IPS DF 6.9 (cell line): ENCODE measurements at places on chromosomes 7 and 10.
A peak's percentile ranks its signal among the peaks of the same experiment; 100 is the strongest.

DNA sequence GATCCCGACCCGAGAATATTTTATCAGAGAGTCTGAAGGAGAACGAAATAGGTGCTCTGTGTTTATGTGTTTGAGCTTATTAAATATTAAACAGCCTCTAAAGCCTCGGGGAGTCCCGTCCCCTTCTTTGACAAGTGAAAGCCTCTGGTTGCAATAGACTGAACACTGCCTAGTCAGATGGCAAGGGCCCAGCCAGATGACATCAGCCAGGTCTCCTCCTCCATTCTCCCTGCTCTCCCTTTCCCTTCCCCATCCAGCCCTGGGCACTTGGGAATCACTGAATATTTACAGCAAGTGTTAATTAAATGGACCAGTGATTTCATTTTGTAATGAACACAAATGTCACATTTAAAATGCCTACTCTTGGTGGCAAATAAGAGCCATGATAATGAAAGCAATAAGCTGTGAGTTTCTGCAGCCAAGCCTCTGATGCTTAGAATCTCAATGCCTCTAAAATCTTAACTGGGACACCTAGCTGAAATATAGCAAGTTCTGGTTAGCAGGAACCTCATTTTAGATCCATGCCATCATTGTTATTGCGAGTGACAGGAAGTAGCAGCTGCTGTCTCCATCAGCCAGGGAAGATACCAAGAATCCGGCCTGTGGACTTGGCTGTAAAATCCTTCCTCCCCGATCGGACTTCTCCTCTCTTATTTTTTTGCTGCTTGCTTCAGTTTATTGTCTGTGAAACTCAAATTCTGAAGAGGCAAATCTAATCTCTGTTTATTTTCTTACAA, 202.1 kb downstream of the PRPF18 start:
- no peak for DNase-seq

DNA sequence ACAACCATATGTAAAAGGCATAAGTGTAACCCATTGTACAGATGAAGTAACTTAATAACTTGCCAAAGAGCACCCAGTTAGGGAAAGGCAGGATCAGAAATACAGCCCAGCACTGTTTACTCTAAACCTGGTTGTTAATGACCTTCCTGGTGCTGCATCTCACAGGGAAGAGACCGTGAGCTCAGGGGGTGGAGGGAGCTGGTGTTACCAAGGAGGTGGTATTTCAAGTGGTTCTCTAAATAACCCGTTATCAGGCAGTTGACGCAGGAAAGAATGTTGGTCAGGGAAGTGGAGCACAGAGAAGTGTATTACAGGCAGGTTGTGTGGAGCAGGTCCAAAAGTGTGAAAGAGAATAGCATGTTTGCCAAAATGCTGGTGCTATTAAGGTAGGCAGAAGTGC, 4.4 kb upstream of the ST7 start:
- DNase-seq: no peak

GRCh38 chr7:8217200-8218068, 44.5 kb downstream of the ICA1 start:
- no peak for DNase-seq

DNA sequence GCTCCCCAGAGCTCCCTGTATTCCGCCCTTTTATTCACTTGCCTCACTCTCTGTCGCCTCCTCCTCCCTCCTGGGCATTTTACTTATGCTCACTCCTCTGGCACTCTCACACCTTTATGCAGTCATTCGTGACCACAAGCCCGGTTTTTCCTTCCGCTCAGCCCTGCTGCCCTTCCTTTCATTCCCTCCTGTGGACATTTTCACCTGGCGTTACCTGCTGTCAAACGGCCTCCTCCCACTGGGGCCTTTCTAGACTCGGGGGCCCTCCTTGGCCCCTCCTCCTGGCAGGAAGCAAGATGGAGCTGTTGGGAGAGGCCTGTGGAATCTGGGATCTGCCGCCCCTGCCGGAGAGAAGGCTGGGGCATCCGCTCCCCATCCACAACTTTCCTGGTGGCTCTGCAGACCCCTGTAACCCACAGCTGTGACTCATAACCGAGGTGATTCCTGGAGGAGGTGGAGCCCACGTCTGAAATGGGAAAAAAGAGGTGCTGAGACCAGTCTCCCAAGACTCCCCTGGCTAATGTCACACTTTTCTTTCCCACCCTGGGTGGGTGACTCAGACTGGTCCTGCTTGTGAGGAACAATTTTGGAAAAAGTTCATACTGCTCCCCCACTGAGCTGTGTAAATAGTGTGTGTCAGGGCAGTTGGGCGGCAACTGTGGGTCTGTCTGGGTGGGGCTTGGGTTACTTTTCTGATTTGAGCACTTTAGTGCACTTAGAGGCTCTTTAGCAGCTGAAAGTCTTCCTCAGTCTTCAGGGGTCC, 1.2 kb downstream of the VCL start:
- peak; percentile 41 for DNase-seq

- no peak for DNase-seq
Observed at GRCh38 chr7:2807460-2807844, 36.7 kb downstream of the GNA12 start.

DNA sequence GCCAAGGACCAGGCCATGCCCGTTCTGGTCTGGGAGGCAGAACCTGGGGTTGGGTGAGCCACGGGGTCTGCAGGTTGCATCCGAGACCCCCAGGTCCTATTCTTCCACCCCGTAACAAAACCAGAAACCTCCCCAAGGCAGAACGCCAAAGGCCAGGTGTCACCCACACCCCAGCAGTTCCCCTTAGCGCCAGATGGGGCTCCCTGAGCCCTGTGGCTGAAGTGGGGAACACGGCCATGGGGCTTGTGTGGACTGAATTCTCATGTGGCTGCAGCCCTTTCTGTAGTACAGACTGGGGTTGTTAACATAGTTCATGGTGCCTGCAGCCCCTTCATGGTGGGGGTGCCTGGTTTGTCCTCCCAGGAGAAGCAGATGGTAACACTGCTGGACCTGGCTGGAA, 10.2 kb downstream of the BRI3 start:
- DNase-seq: no peak

DNA sequence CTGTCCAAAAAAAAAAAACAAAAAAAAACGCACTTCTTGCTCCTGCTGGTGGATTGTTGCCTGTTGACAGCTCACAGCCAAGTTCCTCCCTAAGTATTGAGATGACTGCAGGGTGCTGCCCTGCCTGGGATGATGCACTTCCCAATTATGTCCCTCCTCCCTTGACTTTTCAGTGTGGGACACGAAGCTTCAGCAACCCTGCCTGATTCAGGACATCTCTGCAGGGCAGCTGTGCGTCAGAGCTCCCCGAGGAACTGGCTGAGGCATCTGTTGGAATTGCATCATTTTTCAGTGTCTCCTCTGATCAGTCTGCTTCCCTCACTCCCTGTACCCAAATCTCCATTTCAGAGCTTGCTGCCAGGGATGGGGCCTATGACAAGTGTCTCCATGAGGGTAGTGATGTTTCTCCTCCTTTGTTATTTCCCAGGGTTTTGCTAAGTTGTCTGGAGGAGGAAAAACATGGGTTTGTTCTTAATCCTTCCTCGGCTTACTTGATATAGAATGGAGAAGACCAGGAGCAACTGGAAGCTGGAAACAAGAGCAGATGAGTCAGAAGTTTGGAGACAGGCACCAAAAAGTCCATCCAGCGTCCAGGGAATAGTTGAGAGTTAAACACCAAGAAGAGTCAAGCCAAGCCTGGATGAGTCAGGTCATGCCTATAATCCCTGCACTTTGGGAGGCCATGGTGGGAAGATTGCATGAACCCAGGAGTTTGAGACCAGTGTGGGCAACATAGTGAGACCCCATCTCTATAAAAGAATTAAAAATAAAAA, 355.1 kb downstream of the GALNT17 start:
- DNase-seq: no peak

GRCh38 chr7:138186951-138187351, 110.7 kb downstream of the AKR1D1 start:
- DNase-seq: no peak

DNA sequence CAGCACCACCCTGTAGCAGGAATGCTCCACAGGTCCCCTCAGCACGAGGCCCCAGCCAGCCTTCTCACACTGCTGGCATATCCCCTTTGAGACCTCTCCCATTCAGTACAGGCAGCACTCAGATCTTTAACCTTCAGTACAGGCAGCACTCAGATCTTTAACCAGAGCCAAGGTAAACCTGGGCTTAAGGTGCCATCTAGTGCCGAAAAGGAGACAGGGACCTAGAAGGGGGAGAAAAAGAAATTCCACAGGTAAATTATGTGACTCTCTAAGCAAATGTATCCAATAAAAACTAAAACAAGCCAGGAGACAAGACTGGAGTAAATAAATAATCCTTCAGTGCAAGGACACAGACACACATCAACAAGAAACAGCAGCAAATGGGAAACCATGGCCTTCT, 358.6 kb downstream of the PTPRN2 start:
- no peak for DNase-seq

- no peak for DNase-seq
Observed at GRCh38 chr7:157573244-157573643, 236.4 kb downstream of the DNAJB6 start.

DNA sequence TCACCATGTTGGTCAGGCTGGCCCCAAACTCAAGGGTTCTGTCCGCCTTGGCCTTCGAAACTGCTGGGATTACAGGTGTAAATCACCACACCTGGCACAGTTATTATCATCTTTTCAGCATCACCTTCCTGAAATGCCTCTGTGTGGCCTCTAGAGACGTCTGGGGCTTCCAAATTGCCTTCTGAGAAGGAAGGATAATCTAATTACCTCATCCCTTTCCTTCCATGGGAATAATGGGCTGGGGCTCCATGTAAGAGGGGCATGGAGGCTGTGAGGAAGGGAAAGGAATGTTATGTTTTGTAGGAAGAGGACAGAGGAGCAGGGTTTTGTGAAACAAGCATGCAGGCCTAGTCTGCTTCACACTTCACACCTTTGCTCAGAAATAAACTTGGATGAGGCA, 22.2 kb upstream of the PODXL start:
- DNase-seq: no peak

DNA sequence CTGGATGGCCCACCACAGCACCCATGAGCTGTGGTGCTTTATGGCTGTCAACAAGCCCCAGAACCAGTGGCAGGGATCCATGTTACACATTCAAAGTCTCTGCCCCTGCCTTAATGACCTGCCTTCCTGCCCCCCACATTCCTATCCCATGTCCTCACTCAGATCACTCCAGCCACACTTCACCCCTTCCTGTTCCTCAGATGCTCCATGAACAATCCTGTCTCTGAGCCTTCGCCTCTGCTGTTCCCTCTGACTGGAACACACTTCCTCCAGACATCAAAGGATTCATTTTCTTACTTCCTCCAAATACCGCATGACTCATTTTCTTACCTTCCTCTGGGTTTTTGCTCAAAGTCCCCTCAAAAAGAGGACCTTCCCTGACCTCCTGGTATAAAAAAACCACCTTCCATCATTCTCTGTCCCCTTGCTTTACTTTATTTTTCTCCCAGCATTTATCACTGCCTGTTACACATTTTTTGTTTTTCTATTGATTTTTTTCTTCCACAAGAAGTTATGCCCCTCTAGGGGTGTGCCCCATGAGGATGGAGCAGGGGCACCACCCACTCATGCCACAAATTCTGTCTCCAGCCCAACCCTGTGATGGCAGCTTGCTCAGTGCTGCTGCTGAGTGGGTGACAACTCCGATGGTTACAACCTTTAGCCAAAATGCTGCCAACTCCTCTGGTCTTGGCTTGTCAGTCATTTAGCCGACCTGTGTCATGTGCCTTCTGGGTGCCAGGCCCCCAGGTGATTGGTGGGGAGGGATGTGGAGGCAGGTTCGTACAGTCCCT, 18.2 kb downstream of the COL13A1 start:
- no peak for DNase-seq

DNA sequence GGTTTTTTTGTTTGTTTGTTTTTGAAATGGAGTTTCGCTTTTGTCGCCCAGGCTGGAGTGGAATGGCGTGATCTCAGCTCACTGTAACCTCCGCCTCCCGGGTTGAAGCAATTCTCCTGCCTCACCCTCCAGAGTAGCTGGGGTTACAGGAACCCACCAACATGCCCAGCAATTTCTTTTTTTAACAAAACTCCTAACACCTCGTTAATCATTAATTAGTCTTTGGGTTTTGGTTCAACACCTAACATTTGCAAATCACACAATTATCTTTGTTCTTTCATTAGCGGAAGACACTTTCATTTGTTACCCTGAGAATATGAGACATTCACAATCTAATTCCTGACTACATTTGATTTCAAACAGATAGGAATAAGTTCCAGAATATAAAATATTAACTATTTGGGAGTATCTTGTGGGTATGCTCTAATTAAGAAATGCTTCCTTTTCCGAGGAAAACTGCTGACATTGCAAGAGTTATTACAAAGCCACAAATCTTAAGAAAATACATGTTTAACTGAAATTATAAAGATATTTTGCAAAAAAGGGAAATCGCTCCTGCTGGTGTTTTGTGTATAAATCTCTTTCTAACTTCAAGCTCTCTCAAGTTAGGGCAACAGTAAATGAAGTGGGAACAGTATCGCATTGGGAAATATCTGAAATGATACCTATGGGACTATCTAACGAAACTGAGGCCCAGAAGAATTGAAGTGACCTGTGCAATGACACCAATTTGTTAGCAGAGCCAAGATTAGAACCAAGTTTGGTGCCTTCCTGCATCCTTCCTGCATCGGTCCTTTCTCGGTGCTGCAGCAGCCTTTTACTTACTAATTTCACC, 1.2 kb upstream of the LSM8 start:
- DNase-seq: no peak

DNA sequence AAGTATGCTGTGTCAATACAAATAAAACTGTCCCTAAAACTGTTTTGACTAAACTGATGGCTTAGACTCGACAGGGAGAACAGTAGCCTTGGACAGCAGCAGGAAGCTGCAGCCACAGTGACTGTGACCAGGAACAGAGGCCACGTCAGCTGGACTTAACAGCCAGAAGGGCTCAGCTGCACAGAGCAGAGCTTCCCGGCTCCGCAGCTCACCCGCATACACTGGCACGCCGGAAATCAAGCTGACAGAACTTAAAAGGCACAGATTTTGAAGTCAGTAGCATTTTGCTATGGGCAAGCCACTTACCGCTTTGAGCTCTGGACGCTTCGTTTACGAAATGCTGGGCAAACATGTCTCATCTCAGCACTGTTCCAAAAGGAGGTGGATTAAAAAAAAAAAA, 769.7 kb upstream of the AUTS2 start:
- no peak for DNase-seq

GRCh38 chr10:43436291-43437140, at the start of gene ZNF487:
Gene ZNF487, plus strand, starts transcription at chr10:43437111. Its CDS starts 38,703 bp downstream, at chr10:43475814.
- peak; percentile 52 for DNase-seq

DNA sequence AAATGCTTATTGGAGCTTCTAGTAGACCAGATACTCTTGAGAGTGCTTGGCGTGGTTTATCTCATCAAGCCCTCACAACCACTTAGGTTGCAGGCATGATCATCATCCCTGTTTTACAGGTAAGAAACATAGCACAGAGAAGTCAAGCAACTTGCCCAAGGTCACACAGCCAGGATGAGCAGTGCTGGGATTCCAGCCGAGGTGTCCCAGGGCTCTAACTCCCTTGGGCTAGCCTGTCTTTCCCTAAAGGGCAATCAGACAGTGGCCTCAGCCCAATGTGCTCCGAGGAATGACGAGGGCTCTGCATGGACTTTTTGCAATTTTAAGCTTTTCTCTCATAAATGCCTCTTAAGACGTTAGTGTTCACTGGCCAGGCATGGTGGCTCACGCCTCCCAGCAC, 39.9 kb upstream of the SPDYE3 start:
- no peak for DNase-seq
